ENCODE measurements at places on chromosomes 6 and 20.

DNA sequence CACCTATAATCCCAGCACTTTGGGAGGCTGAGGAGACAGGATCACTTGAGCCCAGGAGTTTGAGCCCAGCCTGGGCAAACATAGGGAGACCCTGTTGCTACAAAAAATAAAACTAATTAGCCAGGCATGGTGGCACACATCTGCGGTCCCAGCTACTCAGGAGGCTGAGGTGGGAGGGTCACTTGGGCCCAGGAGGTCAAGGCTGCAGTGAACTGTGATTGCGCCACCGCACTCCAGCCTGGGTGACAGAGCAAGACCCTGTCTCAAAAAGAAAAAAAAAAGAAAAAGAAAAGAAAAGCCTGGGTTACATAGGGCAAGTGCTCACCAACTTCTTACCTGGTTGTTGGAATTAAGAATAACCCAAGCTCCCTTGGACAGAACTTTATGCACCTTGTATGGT, 14.6 kb upstream of the MYB start:
- no peak for DNase-seq

DNA sequence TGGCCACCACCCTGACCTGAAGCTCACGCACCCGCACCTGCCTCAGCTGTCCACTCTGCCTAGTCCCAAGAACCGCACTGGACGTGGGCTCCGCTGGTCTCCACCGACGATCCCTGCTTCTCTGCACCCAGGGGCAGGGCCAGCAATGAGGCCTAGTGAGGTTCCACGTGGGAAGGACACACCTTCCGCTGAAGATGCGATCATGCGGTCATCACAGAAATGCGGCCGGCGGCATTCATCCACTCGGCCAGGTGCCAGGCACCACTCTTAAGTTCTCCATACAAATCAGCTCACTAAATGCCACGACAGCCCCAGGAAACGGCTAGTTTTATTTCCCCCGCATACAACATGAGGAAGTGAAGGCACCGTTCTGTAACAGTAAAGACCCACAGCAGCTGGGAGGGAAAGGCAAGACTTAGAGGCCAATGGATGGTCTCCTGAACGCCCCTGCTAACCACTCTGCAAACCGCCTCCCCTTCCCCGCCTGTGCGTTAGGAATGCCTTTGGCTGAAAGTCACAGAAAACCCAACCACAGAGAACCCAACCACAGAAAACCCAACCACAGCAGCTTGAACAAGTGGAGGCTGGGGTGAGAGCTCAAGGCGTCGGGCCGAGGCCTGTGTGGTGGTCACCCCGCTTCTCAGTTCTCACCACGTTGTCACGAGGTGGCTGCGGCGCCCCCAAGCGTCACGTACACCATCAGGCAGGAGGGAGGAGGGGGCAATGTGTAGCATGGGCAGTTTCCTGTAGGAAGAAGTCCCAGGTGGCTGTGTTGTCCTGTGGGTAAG, 204.4 kb downstream of the TAF4 start:
- no peak for DNase-seq

GRCh38 chr20:53786445-53787267, 193.0 kb upstream of the ZNF217 start:
- DNase-seq: no peak

DNA sequence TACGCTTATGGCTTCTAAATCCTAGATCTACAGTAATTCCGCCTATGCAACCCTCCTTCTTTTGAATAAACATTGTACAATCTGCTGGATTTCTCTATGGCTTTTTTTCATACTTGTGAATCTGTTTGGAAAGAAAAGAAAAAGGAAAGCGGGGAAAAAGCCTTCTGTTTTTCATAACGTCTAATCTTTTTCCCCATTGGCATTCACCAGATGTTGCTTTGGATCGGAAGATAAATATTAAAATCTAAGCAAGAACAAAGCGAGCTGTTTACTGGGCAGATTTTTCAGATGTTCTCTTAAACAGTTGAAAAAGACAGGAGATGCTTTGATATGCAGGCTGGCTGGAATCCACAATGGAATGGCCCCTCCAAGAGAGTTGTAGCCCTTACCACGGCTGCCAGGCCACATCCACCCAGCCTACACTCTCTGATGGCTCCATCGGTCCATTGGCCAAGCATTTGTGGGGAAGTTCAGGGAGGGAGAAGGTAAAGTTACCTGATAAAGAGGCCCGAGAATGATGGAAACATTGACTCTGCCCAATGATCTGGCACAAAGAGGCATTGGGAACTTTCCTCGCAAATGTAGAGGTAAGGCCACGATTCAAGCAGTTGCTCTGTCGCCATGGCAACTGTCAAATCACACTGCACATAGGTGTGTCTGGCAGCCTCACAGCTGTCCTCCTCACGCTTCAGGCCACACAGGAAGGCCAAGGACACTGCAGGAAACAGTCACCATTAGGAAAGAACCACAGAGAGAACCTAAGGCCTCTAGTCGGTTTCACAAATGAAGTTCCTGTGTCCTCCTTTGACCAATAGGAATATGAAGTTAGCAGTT, 70.3 kb downstream of the PKHD1 start:
- no peak for DNase-seq

- DNase-seq: no peak
Observed at GRCh38 chr6:158635427-158636073, 9.0 kb downstream of the DYNLT1 start.

GRCh38 chr6:4511641-4512020, 264.6 kb upstream of the CDYL start:
- no peak for DNase-seq

DNA sequence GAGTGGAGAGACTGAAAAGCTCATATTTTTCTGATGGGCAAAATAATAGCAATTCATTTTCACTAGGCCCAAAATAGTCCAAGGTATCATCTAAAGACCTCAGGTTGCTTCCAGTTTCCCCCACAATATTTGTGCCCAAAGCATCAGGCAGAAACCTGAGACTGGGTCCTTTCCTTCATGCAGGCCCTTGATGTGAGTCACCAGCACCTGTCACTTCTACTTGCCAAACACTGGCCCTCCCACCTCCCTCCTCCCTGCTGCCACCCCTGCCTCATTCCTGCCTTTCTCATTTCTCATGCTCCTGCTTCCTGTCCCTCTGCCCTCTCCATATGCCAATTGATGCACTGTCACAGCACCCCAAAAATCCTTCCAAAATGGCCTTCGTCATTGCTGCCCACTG, 230.4 kb upstream of the CST7 start:
- DNase-seq: no peak
